Left ventricle myocardium superior (tissue), 1 donor: ENCODE measurements at places on chromosomes 12 and 14.

- DNase-seq = no peak
Observed at GRCh38 chr14:94099006-94099405, 11.5 kb upstream of the IFI27 start.

DNA sequence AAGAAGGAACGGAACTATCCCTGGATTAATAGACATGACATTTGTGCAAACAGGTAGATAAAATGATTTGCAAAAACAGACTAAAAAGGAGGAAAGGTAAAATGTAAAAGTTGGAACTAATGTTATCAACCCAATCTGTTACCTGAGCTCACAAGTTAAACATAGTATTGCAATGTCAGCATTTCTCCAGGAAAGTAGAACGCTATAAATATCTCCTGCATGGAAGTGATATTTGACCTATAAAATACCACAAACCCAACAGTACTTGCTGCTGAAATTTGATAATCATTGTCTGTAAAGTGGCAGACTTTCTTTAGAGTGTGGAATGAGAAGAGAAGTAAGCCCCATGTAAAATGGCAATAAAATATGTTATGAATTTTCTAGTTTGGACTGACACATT is 1435.7 kb downstream of the LRFN5 start:
- no peak for DNase-seq

DNA sequence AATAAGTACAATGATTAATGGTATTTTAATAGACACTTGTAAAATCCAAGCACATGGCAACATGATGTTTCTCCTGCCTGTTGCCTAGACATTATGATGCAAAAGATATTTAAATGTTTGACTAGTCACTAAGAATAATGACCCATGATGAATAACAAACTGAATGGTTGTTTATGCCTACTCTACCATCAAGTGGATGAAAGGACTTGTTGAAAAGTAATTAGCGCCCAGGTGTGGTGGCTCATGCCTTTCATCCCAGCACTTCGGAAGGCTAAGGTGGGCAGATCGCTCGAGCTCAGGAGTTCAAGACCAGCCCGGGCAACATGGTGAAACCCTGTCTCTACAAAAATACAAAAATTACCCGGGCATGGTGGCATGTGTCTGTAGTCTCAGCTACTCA is 30.7 kb downstream of the KIF21A start:
- no peak for DNase-seq

- no peak for DNase-seq
Observed at GRCh38 chr12:46609273-46609623, 216.5 kb downstream of the SLC38A4 start.

- DNase-seq = no peak
Observed at GRCh38 chr12:122471324-122472226, 29.2 kb downstream of the ZCCHC8 start.

GRCh38 chr12:80299219-80299618 is 144.8 kb upstream of the PTPRQ start:
- DNase-seq = no peak

DNA sequence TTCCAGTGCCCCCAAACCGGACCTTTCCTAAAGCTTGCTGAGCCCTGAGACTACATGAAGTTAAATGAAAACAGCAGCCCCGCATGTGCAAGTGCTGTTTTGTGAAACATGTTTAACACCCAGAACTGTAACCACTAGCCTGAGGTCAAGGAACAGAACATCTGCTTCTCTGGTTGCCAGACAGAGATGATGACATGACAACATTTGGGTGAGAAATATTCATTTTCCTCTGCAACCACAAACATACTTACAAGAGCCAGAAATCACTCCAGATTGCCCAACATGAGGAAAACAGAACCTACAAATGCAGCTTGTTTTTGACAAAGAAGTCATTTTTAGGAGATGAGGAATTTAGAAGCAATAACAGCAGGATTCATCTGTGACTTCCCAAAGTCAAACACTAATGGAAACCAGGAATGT is 110.4 kb downstream of the BCAT1 start:
- peak; percentile 31 for DNase-seq

GRCh38 chr14:66746316-66747006 is 238.5 kb downstream of the GPHN start:
- no peak for DNase-seq

GRCh38 chr14:51724650-51725049 is 72.9 kb downstream of the FRMD6 start:
- no peak for DNase-seq
